ENCODE measurements at places on chromosomes 3 and 15.

DNA sequence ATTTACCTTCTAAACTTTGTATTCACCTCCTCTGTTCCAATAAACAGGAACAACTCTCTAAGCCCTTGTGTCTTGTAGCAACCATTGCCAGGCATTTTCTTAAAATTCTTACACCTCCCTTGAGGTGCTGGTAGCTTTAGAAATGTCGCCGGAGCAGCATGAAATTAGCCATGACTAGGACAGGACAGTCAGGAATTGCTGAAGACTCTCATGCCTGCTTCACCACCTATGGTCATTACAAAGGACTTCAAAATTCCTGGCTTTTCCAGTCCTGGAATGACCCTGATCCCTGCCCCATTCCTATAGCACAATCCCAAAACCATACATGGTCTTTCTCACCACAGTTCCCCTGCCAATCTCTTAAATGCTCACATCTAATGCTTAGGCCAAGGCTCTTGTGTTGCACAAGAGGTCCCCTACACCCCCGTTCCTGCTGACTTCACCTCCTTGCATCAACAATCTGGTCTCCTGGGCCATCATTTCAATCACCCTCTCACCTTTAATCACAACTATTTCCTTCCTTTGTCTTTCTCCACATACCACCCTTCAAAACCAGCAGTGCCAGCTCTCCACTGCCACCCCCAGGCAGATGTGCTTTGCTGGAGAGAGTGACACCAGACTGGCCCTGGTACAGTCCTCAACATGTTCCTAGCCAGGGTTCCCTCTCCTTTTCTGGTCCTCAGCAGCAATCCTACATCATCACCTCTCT is 113.2 kb upstream of the TJP1 start:
- DNase-seq: no peak

- peak; percentile 95 for DNase-seq
Measured at GRCh38 chr3:171967137-171967783, 72.1 kb upstream of the FNDC3B start.

GRCh38 chr15:52727815-52728214 is 48.6 kb upstream of the ATOSA start:
- DNase-seq: no peak

- no peak for DNase-seq
Measured at GRCh38 chr3:16999871-17000270, 115.1 kb downstream of the PLCL2 start.

- peak; percentile 49 for DNase-seq
Measured at GRCh38 chr3:44104668-44105321, 136.9 kb upstream of the TOPAZ1 start.

- peak; percentile 35 for DNase-seq
Measured at GRCh38 chr3:52650439-52650838, 35.3 kb downstream of the PBRM1 start.

GRCh38 chr3:144775551-144775950 is 803.9 kb downstream of the DIPK2A start:
- DNase-seq: no peak

- no peak for DNase-seq
Measured at GRCh38 chr3:38260474-38260873, 5.1 kb upstream of the SLC22A13 start.

GRCh38 chr15:57090496-57090859 is 172.0 kb downstream of the TCF12 start:
- no peak for DNase-seq

GRCh38 chr3:28935146-28935545 is 345.7 kb upstream of the RBMS3 start:
- no peak for DNase-seq

DNA sequence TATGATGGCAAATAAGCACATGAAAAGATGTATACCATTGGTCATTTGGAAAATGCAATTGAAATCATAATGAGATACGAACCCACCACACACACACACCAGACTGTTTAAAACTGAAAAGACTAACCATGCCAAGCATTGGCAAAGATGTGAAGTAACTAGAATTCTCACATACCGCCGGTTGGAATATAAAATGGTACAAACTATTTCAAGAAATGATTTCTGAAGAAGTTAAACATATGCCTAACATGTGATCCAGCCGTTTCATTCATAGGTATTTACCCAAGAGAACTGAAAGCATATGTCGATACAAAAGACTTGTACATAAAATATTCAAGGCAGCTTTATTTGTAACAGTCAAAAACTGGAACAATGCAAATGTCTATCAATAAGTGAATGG is 28.9 kb downstream of the HES1 start:
- no peak for DNase-seq

GRCh38 chr3:82093641-82094040 is 332.2 kb upstream of the GBE1 start:
- peak; percentile 1 for DNase-seq

DNA sequence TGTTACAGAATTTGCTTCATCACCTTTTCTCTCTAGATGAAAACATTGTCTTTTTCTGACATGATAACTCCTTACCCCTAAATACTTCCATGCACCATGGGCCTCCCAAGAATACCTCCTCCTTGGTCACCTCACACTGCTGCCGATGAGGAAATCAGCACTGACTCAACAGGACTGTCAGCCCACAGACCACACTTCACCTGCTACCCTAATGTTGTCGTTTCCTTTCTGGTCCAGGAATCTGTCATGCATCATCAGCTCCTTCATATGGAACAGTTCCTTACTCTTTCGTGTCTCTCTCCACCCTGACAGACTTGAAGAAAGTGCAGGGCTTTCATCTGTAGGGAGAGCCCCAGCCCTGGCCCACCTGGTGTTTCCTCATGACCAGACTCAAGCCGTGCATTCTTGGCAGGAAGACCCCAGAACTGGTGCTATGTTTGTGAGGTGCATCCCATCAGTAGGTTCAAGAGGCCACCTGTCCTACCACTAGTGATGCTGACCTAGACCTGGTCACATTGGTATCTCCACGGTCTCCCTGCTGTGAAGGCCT is 41.1 kb upstream of the PLXNA1 start:
- DNase-seq: no peak

DNA sequence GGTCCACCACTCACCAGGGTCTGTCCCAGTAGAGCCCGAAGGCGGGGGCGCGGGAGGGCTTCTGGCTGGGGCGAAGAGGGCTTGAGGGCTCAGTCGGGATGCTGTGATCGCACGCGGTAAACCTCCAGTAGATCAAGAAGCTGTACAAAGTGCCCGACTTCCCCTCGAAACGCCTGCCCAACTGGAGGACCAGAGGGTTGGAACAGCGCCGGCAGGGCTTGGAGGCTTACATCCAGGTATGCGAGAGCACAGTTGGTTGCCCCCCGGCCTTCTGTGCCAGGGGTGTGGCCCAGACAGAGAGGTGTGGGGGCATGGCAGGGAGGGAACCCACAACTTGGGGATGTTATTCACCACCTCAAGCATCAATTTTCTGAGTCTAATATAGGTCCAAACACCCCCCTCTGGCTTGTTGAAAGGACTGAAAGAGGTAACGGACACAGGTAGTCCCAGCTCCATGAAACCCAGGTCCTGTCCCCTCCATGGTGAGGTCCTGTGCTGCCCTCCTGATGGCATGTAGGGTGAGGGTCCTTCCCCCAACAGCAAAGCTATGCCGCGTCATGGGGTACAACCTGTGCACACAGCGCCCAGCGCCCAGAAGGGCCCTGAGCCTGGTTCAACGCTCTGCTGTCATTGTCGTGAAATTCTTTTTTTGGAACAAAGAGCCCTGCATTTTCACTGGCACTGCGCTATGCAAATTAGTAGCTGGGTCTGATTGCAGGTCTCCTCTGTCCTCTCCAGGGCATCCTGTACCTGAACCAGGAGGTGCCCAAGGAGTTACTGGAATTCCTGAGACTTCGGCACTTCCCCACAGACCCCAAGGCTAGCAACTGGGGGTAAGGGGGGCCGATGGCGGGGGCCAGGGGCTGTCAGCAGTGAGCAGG is 1.2 kb downstream of the SNX22 start:
- no peak for DNase-seq

DNA sequence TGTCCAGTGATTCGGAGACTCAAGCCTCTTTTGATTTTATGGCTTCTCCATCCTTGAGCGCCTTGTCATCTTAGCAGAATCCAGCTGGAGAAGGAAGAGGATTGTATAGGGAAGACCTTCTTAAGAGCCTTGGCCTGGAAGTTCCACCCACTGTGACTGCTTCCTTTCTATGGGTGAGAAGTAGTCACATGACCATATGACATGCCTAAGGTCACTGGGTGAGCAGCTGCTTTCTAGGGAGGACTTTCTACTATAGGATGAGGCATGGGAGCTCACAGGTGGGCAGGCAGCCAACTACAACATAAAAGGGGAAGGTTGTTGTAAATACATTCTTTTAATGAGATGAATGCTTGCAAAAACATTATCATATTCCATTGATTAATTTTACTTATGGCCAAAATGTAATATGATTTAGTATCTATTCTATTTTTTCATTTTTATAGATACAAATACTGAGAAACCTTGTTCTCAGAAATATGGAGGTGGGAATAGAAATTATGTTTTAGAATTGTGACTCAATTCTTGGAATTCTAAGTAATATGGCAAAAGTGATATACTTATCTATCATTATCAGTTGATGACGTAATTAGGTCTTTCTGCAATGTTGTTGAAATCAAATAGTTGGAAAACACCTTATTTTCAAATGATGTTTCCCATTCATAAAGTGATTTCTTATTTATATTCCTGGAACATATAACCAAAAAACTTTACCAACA is 53.6 kb upstream of the MINAR1 start:
- DNase-seq: peak; percentile 13

DNA sequence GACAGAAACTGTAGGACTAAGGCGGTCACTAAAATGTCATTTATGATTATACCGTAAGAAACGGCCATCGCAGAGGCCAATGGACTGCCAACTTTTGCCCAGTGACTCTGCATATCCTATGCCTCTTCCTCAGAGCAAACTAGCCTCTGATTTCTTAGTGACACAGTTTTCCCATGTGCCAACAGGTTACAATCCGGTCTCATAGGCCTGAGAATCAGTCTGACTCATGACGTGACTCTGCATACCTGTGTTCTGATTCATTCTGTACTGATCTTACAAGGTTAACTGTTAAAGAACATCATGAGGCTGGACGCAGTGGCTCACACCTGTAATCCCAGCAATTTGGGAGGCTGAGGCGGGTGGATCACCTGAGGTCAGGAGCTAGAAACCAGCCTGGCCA is 17.8 kb downstream of the RUBCN start:
- peak; percentile 88 for DNase-seq

GRCh38 chr3:63287610-63288009 is 9.5 kb downstream of the SYNPR start:
- DNase-seq: no peak

GRCh38 chr3:25418596-25418995 is 9.5 kb upstream of the RARB start:
- no peak for DNase-seq

GRCh38 chr3:53211706-53212702 is 43.8 kb downstream of the TKT start:
- no peak for DNase-seq

GRCh38 chr15:92821491-92822116 is 78.5 kb upstream of the CHD2 start:
- no peak for DNase-seq

- no peak for DNase-seq
Measured at GRCh38 chr15:101406036-101406435, 83.5 kb downstream of the PCSK6 start.

DNA sequence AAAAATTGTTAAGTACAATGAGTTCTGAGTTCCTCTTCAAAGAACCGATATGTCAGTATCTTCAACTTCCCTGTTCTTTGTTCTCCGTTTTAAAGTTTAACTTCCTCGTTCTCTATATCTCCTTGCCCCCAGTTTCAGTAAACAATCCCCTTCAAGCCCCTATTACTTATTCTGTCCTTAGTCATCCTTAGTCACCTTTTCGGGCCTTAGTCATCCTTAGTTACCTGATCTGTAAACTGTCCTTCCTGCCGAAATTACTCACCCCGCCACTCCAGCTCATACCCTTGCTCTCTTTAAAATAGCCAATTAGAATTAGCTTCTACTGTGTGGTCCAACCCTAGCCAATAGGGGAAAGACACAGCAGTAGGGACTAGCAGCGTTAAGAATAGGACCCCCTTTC is 1165.6 kb downstream of the NSUN3 start:
- no peak for DNase-seq

DNA sequence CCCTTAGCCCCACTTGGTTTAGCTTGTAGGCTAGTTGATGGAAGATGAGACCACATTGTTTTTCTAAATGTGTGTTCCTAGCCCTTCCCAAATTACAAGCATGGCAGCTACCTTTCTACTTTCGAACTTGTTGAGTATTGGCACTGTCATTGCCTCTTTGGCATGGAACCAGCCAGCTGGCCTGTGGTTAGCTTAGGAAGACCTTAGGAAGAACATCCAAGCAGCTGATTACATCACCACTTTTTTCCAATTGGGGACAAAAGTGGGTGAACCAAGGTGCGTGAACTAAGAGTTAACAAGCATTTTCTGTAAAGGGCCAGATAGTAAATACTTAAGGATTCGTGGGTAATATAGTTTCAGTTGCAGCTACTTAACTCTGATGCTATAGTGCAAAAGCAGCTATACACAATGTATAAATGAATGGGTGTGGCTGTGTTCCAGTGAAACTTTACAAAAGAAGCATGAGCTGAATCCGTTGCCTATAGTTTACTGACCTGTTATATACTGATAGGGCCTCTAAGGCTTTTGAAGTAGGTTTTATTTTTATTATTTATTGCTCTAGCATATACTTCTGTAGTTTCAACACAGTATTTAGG is 8.5 kb downstream of the KLHL18 start:
- no peak for DNase-seq

DNA sequence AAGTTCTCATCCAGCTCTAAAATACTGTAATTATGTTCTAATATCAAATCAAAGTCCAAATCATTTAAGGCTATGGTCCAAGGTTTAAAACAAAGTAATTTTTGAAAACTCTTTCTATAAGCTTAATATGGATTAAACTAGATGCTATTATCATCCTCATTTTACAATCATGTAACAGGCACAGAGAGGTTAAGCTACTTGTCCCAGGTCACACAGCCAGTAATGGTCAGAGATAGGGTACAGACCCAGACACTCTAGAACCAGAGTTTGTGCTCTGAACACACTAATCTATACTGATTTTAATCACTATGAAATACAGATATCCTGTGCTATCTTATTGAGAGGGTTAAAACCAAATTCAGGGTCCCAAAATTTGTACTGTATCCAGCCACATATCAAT is 44.8 kb downstream of the DENND4A start:
- DNase-seq: no peak

GRCh38 chr15:63385911-63386531 is 4.4 kb upstream of the CA12 start:
- DNase-seq: no peak

DNA sequence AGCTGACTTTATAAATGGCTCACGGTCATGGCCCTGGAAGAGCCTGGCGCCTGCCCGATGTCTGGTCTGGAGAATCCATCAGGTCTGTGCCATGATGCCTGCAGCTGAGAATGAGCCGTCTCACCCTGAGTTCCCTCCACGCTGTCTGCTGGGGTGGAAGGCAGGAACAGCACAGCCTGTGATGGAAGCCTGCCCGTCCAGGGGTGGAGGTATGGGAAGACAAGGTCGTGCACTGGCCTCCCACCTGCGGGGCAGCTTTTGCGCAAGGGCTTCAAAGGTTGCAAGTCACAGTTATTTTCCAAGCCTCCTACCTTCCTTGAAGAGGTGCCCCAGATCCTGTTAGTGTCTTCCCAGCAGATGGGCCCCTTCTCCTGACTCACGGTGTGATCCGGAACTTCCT is 275.5 kb downstream of the FAM43A start:
- DNase-seq: no peak
